ENCODE measurements at places on chromosomes 5 and 9.

GRCh38 chr9:133590231-133590855 is 18.8 kb downstream of the FAM163B start:
- DNase-seq = no peak

DNA sequence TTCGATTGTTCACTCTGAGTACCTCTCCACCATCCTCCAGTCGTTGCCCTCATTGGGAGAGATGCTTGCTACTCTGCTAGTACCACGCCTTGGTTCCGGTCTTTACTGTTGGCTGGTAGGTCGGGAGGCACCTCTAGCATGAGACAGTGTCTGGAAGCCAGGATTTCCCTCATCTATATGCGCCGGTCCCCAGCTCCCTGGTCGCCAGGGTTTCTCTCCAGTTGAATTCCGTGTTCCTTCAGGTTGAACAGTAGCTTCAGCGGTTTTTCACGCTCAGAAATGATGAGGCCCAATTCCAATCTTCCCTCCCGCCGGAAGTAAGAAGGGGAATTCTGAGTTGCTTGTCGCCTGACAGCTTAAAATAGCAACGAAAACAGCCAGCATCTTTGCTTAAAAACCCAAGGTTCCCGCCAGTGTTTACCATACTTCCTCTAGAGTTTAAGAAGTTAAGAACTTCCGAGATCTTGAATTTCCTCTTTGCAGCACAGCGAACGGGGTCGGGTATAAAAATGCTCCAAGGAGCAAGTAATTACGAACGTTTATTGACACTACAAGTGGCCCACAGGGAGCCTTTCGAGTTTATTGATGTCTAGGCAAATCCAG is 1.3 kb upstream of the ST8SIA4 start:
- no peak for DNase-seq

- no peak for DNase-seq
Observed at GRCh38 chr5:34511063-34511462, 145.1 kb upstream of the RAI14 start.

GRCh38 chr5:38888041-38888440 is 42.2 kb downstream of the OSMR start:
- peak; percentile 24 for DNase-seq

- no peak for DNase-seq
Observed at GRCh38 chr5:171023508-171023907, 161.7 kb downstream of the RANBP17 start.

- DNase-seq = no peak
Observed at GRCh38 chr5:130912088-130912487, 253.0 kb downstream of the HINT1 start.

DNA sequence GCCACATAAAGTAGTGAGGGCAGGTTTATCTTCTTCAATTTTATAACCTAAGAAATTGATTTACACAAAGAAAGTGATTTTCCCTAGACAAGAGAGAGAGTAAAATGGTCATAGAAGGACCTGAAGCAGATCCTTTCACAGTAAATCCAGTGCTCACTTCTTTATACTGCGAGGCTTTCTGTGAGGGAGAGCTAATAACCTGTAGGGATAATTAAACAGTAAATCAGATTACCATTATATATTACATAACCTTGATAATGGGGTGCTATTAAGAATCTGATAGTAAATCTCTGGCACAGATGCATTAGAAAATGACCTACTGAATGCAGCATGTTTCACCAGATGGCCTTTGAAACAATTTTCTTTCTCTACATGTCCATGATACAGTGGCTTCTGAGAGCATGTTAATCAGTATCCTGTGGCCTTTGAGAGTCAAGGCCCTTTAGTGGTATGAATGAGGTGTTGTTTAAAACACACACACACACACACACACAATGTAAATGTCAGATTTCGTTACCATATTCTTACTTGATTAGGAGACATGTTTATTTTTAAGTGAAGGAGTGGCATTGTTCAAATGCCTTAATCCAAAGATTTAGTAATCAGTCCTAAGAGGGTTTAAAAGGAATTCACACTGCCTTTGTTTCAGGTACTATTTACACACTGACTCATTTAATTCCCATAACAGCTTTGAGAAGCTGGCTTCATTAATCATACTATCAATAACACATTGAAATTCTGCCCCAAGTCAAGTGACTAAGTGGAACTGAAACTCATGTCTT is 124.7 kb downstream of the ALDH1A1 start:
- DNase-seq = no peak

DNA sequence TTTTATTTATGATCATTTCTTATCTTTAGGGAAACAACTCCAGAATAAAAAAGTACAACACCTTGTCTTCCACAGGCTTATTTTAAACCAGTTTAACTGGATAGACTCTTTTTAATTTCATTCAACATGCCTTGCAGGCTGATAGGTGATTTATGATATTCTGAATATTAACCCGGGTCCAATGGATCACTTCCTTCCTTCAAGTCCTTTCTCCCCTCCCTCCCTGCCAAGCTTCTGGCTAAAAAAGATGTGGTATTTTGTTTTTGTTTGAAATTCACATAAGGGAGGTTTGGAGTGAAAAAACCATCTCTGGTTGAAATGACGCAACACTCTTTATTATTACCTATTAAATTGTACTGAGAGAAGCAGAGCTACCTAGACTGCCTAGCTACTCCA is 265.3 kb downstream of the MLLT3 start:
- DNase-seq = no peak

DNA sequence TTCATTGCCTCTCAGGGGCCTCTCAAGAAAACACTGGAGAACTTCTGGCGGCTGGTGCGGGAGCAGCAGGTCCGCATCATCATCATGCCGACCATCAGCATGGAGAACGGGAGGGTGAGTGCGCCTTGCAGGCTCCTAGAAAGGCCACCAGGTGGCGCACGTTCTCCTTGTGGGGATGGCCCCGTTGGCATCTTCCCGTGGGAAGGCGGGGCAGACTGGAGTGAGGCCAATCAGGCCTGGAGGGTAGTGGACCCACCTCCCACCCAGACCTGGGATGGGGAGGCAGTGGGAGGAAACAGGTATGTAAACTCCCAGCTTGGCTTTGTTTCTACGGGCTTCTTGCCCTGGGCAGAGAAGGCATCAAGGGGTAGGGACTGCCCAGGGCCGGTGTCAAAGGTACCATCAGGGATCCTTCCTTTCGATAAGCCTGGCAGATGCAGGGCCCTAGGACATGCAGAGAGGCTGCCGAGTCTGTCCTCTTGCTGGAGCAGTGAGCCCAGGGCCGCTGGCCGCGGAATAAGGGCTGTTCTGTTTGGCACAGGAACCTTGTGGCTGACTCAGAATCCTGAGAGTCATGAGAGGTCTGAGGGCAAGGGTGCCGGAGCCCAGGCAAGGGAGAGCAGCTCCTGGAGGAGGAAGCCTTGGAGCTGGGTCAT is 18.9 kb upstream of the SPTLC1 start:
- DNase-seq = peak; percentile 79

DNA sequence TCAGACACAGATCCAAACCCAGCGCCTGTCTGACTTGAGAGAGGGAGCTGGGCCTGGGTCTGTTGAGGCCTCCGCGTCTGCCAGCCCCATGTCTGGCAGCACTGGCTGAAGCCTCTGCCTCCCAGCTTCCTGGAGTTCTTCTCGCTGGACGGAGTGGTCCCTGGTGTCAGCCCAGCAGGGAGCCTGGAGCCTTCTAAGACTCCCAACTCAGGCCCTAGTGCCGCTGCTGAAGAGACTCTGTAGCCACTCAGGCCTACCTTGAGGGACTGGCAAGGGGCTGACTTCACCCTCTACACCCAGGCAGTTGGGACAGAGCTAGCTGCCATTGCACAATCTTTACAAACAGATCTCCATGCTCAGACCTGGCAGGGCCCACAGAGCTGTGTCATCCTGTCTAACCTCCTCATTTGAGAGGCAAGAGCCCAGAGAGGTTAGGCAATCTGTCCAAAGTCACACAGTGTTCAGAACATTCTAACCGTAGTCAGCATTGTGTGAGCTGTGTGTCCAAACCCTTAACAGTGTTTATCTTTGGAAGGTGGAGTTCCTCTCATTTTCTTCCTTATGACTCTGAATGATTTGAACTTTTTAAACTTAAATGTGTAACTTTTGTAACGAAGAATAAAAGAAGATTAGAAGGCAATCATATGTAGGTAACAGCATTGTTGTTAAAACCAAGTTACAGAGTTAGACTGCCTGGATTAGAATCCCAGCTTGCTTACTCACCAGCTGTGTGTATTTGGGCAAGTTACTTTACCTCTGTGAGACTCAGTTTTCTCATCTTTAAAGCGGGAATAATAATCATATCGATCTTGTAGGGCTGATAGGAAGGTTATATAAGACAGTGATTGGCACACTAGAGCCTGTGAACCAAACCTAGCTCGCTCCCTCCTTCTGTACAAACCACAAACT is 4.6 kb upstream of the DUSP1 start:
- no peak for DNase-seq

GRCh38 chr5:97568382-97568781 is 385.3 kb upstream of the RIOK2 start:
- DNase-seq = no peak

GRCh38 chr9:31390403-31391025 is 993.9 kb upstream of the ACO1 start:
- peak; percentile 78 for DNase-seq

DNA sequence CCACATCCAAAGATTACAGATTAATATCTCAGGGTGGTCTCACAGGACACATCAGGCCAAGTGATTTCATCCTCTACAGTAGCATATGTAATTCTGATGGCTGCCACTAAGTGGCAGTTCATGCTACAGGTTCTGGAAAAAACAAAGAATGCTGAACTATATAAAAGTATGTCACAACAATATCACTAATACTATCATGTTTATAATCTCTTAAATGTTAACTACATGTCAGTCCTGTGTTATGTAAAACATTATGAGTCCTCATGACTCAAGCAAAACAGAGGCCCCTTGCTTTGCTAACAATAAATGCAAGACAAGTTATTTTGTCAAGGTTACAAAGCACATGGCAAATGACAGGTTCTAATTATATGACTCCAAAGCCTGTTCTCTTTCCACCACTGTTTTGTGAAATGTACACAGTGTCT is 233.2 kb downstream of the FBXL17 start:
- no peak for DNase-seq

DNA sequence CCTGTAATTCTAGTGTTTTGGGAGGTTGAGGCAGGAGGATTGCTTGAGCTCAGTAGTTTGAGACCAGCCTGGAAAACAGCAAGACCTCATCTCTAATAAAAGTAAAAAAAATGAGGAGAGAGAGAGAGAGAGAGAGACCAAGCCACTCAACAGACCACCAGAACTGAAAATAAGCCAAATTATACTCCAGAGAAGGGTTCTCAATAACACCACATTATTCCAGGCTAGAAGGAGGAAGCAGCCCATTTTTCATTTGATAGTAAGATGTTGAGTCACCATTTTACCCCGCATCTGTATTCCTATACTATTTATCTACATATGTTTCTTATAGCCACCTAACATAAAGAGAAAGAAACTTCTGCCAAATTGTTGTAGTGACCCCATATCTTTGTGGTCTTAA is 134.8 kb downstream of the PCSK5 start:
- DNase-seq = no peak

DNA sequence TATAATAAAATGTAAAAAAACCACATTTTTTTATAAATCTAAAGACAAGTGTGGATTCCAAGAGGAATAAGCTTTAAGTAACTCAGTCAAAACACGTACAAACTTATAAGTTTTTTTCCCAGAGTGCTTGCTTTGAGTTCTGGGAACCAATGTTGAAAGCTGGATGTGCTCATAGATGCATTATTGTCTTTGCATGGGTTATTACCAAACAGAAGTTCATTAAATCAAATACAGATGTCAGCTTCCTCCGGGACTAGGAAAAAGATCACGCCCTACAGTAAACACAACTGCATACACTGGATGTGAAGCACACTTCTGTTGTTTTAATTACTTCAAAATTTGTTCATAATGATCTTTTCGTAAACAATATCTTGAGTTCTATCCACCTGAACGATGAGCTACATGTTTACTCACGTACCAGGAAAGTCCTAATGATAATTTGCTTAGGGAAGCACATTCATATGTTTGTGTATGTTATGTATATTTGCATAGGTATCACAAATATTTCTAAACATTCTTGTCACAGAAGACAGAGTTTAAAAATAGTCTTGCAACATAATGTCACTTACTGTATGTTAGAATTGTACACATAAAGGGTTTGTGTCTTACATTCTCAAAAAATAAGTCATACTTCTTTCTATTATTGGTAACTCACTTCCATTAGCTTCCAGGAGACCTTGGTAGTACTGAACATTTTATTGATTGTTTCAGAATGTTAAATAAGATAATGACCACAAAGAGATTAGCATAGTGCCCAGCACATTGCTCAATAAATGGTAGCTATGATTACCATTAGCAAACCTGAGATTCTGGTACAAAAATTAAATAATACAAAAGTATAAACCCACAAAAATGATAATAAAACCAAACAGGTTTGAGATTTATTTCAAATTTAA is 427.4 kb downstream of the CETN3 start:
- no peak for DNase-seq

GRCh38 chr9:12773562-12773961 is 1.3 kb upstream of the LURAP1L start:
- DNase-seq = no peak

- no peak for DNase-seq
Observed at GRCh38 chr9:129646252-129646651, 4.3 kb upstream of the ASB6 start.
